ENCODE measurements at places on chromosomes 4 and X.

DNA sequence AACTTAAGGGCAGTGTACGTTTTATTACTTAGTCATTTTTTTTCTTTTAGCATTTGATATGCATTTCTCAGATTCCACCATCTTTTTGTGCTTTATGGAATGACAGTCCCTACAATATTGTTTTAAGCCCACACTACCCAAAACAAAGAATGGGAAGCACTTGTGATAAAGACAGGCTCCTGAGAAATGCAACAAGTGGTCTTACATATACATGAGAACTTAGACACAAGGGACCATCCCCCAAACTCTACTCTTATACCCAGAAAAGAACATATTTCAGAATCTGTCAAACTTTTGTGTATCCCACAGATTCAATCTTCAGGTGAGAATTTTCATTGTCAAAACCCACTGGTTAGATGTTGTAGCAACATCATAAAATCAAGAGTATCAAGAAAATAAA lies 491.1 kb downstream of the AFF2 start:
- DNase-seq = no peak

DNA sequence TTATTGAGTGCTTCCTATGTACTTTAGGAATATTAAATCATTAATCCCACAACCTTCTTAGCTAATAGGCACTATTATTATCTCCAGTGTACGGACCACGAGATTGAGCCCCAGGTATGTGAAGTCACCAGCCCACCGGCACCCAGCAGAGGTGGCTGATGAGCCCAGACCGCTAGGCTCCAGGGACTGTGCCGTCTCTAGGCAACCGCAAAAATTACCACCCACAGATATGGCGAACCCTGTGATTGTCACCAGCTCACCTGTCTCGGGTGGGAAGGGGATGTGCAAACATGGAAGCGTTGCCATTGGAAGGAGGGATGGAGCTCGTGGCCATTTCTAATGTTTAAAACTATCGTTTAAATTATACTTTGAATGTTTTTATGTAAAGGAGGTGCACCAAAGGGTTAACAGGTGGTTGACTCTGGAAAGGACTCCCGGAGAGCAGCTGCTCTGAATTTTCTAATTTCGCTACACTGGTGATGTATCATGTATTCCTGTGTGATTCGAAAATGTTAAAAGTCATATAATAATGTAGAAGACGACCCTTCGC lies 21.0 kb upstream of the JAKMIP1 start:
- DNase-seq = no peak

DNA sequence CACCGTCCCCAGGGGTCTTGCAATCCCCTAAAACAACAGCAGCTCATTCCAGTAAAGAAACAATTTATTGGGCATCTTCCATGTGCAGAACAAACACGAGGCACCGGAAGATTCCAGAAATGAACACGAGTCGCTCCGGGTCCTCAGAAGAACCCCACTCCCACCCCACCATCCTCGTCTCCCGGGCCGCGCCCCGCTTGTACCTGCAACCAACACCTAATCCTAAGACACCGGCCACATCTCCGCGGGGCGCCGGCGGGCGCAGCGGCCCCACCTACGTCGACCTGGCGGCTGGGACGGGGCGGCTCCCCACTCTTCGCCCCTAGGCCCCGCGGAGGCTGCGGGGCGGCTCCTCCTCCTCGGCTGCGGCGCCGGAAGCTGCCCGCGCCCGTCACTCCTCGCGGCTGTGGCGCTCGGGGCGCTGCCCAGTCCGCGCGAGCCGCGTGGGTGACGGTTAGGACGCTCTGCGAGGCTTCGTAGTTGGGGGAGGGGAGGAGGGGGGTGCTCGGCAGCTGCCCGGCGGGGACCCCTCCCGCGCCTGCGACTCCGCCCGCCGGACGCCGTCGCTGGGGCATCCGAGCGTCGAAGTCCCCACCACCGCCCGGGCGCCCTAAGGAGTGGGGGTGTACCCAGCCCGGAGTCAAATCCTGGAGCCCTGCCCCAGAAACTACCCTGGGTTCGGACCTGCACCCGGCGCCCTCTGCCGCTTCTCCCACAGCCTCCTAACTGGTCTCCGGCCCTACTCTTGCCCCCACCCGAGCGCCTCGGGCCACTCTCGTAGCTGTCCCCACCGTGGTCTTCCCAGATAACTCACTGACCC lies at the start of gene CCDC158:
TSS of gene CCDC158 (minus strand) at position 380 of the 820 bp plus-strand sequence. CDS start 17,934 bp downstream, outside the sequence.
- DNase-seq = no peak

- DNase-seq = no peak
Observed at GRCh38 chrX:3712870-3713224, 602 bp downstream of the PRKX start.

- DNase-seq = no peak
Observed at GRCh38 chrX:10828640-10829039, 208.3 kb upstream of the MID1 start.

GRCh38 chr4:70808151-70808550 lies 31.5 kb downstream of the GRSF1 start:
- no peak for DNase-seq

DNA sequence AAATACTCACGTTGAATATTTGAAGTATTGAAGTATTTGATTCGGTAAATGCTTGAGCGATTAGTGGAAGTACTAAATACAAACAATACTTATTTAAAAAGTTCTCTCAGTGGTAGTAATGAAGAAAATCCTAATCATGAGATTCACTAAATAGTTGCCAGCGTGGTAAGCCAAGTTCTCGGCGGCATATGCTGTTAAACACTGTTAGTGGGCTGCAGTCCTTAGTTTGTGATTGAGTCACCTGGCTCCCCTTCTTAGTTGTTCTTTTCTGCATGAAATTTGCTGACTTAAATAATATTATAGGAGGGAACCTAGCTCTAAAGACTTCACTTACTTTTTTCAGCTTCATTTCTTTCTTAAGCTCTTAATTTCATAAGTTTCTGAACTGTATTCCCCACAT lies 51.4 kb downstream of the STIM2 start:
- no peak for DNase-seq
